Head of caudate nucleus (tissue), 42 donors: ENCODE measurements at places on chromosomes 1 and 21.

- DNase-seq, result no peak
These were observed 3.7 kb downstream of the FASLG start for GRCh38 chr1:172662464-172663109.

GRCh38 chr21:27643326-27643725 is 676.4 kb upstream of the ADAMTS5 start:
- no peak for DNase-seq

- peak; percentile 87 for DNase-seq
These were observed 8.4 kb upstream of the KCNN3 start for GRCh38 chr1:154878371-154879037.

- no peak for DNase-seq
These were observed 29.4 kb upstream of the POU3F1 start for GRCh38 chr1:38076038-38076437.

DNA sequence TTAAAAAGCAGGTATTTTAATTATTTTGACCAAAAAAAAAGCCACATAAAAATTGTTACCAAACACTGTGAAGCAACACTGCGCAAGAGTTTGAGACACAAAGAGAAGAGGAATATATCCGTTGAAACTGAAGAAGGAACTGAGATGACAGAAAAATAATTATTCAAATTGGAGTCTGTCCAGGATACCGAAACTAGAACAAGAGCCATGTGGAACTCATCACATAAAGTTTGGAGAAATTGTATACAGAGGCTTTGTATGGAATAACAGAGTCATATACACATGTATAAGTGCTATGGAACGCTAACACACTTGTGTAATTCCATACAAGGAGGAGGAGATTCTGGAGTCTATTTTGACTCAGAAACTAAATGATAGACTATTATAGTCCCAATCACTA is 675.1 kb upstream of the ADGRL2 start:
- DNase-seq, result no peak

DNA sequence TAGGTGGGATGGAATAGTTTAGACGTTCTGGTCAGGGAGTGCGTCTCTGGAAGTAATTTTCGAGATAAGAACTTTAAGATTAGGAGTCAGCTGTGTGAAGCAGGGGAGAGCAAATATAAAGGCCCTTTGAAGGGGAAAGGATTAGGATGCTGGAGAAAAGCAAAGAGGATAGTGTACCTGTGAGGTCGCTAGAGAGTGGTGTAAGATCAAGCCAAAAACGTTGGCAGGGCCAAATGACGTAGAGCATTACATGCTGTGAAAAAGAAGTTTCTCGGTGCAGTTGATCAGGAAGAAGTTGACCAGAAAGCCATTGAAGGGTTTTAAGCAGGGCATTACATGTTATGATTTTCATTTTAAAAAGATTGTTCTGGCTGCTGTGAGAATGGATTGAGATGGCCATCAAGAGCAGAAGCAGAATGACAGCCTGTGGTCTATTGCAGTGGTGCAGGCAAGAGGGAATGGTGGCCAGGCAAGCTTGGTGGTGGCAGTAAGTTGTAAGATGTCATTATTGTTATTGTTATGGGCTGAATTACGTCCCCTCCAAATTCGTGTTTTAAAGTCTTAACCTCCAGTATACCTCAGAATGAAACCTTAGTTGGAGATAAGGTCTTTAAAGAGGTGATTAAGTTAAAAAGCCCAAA is 113.6 kb upstream of the KIF26B start:
- DNase-seq, result no peak

GRCh38 chr1:178490967-178491366 is 5.8 kb downstream of the CLEC20A start:
- DNase-seq, result peak; percentile 8

DNA sequence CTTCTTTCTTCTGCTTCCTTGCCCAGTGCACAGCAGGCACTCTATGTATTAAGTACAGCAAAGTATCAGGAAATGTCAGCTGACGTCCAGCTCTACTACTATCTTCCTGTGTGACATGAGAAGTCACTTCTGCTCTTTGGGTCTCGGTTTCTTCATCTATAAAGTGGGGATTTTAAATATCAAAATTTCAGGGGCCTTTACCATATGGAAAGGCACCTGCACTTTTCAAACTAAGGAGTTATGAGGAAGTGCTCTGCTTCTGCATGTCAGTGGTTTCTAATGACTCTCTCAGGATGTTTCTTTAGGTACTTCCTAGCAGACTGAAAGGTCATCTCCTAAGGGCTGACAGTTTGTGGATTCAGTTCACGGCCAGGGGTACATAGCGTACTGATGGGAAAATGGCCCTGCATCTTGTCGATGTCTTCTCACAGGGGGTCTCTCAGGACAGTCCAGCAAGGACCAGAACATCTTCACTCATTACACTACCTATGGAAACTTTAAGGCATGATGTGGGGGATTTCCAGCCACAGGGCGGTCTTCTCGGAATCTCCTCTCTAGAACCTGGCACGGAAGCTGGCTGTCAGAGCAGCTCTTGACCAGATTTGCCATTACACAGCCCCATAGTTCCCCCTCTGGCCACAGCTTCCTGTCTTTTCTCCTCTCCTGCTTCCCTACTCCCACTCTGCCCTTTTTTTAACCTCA is 42.0 kb upstream of the MTF1 start:
- no peak for DNase-seq

DNA sequence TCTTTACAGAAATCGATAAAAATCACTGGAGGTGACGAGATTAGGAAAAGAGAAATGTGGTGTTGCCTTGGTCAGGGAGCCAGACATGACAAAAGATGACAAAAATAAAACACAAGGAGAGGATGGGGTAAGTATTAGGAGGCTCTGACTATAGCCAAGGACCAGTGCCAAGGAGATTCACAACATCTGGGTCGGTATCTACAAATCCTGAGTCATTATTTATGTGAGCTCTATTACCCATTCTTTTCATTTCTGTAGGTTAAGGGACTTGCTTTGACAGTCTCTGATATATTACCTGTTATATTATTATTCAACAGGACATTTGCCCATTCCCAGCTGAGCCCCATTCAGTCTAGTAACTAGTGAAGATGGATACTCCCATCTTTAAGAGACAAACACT is 120.8 kb downstream of the TYW3 start:
- DNase-seq, result no peak

GRCh38 chr1:17274186-17275170 is 25.6 kb downstream of the PADI3 start:
- peak; percentile 49 for DNase-seq

- DNase-seq, result no peak
These were observed 202.5 kb upstream of the PBX1 start for GRCh38 chr1:164356511-164356910.

GRCh38 chr1:184801503-184801902 is 46.8 kb upstream of the EDEM3 start:
- no peak for DNase-seq

DNA sequence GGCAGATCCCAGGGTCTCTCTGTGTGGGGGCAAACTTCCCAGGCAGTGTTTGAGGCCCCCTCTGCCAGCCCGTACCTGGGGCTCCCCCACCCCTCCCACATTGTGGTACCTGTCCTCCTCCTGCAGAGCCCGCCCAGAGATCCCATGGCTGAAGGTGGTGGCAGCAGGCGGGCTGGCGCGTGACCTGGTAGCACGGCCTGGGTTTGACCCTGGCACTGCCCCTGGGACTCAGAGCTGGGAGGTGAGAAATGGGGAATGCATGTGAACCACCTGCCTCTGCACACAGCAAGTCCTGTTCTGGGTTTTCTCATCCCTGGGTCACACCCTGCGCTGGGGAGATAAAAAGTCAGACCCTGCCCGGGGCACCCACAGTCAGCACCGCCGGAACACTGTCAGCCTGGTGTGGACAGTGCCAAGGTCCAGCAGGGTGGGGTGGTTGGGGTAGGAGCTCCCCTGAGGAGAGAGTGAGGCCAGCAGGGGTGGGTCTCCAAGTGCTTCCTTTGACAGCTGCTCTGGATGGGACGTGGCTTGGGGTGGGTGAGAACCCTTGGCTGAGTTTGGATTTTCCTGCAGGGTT is 11.8 kb downstream of the AGRN start:
- DNase-seq, result no peak

DNA sequence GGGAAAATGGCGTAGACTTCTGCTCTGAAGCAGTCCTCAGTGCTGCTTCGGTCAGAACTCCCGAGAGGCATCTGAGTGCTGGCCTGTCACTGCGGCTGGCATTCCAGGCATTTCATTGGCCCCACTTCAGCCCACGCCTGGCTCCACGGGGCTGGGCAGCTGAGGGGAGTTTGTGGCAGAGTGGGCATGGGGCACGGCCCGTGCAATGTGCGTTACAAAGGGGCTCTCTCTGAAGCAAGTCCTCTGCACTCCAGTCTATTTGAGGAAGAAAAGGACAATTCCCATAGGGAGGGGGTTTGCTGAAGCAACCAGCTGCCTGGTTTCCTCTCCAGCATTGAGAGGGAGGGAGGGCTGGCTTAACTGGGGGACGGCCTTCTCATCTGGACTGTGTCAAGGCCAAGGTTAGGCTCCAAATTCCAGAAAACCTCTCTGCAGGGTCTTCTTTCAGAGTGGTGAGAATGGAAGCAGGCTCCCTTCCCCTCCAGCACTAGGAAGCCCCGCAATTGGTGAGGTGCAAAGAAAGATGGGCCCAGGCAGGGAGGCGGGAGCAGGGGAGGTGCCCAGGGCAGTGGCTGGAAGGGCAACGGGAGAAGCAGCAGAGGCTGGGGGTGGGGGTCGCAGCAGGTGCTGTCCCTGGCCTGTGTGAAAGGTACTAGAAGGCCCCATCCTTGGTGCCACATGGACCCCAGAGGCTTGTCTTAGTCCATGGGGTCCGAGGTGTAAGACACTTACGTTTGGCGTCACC is 21.1 kb upstream of the GPR157 start:
- DNase-seq, result no peak

DNA sequence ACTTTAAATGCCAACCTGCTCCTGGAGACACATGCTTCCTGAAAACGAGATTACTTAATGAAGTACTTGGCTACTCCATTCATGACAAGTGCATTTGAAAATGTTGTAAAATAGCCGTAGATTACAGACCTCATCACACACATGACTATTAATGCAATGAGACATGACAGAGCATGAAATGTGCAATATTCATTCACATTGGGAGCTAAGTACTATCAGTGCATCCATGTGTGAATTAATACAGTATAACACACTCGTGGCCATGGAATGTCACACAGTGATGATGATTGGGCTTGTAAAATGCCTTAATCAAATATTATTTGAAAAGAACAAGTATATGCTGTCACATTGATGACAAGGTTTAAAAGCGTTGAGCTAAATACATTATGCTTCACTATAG is 407.0 kb downstream of the AMY1C start:
- no peak for DNase-seq

- DNase-seq, result no peak
These were observed 1225.8 kb upstream of the PRMT6 start for GRCh38 chr1:105830571-105831146.

GRCh38 chr21:45039317-45040156 is 34.8 kb upstream of the ADARB1 start:
- no peak for DNase-seq

DNA sequence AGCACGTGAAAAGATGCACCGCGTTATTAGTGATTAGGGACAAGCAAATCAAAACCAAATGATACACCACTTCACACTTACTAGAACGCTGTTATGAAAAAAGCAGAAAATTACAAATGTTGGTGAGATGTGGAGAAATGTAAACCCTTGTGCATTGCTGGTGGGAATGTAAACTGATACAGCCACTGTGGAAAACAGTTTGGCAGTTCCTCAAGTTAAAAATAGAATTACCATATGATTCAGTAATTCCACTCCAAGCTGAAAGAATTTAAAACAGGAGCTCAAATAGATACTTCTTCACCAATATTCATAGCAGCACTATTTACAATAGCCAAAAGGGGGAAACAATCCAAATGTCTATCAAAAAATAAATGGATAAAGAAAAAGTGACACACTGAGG is 10.3 kb upstream of the EVI5 start:
- DNase-seq, result no peak

DNA sequence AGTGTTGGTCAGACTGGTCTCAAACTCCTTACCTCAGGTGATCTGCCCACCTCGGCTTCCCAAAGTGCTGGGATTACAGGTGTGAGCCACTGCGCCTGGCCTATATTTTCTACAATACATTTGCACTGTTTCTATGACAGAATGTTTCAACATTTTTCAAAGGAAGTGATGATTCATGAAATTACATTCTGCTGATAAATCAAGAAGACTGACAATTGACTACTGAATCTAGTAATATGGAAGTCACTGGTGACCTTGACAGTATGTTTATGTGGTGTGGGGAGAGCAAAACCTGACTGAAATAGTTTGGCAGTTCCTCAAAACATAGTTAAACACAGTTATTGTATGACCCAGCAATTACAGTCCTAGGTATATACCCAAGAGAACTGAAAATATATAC is 18.1 kb downstream of the LRIF1 start:
- no peak for DNase-seq

GRCh38 chr1:237007147-237007881 is 3.1 kb upstream of the MT1HL1 start:
- no peak for DNase-seq

DNA sequence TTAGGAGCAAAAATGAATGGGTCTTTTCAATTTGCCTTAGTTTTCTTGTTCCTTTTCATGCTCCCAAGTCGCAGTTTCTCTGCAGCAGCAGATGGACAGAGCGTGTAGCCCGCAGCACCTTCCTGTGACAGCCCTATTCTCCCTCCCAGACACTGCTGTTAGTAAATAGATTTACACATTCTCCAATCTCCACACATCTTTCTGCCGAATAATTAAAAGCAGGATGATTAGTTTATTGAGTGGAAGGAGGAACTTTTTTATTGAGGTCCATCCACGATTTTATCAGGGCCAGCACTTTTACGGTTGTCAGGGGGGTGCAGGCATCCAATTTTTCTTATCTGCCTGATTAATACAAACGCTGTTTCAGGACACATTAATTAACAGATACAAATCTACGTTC is 98.2 kb upstream of the USH2A start:
- no peak for DNase-seq

DNA sequence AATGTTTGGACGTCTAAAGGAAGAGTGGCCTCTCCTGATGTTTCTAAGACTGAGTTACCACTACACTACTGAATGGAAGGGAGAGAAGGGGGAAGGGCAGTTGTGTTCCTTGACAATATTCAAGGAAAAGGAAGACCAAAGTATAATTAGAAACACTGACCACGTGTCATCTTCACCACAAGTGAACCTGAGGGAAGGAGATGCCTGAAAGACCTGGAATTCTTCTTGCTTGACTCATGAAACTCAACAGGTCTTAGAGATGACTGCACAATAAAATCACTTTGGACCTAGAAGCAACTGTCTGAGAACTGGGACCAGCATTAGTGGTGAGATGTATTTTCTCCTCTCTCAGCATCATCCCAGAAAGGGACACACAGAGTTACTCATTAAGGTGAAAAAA is 56.7 kb downstream of the PTPN14 start:
- no peak for DNase-seq

DNA sequence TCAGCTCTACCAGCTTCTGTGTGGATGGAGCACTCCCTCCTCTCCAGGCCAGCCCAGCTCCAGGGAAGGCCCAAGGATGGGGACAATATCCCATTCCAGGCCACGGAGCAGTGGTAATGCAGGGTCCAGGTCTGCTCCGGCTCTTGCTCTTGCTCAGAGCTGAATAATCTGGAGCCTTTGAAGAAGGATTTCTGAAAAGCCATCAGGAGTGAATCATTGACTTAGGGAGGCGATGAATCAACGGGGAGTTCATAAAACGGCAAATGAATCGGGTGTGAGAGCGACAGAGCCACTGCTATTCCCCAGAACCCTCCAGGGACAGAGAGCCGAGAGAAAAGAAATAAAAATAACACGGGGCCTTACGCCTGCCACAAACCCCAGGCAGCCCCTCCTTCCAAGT is 7.7 kb downstream of the POU3F1 start:
- no peak for DNase-seq
